ENCODE measurements at places on chromosomes 4 and X. TPM values are rescaled to one million over a fixed set of nuclear protein-coding genes. Genes with fewer than 3 reads are reported as not detected.

PRKG2 gene
- 2.5 TPM for polyA plus RNA-seq

VEGFC gene
- polyA plus RNA-seq: not detected

ARHGAP36 gene
- polyA plus RNA-seq: not detected

PPP4R3C gene
- not detected for polyA plus RNA-seq

BMP15 gene
- not detected for polyA plus RNA-seq

IL15 gene
- 11.3 TPM for polyA plus RNA-seq

NSUN7 gene
- 4.9 TPM for polyA plus RNA-seq

DNA sequence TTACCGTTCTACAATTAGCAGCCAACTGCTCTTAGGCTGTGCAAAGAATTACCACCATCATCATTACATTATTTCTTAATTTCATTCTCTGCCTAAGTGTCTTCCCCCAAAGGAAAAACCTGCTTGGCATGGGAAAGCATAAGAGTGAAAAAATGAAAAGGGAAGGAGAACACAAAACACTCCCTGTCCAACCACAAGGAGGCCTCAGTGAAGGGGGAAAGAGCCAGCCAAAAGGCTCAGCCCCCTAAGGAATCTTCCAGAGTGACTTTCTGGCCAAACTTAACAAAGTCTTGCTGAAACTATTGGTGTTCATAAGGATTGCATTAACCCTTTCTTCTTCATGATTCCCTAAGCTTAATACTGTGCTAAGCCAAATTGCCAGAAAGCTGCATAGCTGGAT lies 287.4 kb downstream of the SMARCA1 start:
- DNase-seq: no peak

DNA sequence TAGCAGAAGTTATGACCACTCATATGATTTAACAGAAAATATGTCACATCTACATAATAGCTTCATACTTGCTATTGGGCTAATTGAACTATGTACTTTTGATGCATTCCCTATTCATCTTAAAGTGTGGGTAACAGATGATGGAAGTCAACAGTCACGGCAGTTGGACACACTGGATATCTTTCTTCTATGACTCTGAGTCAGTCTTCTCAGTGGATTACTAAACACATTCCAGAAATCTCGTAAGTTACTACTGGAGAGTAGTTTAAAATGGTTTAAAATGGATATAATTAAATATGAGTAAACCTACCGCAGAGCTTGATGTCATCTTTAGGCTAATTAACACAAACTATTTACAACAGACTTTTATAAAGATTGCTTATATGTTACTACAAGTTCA lies 30.1 kb upstream of the CFAP299 start:
- no peak for DNase-seq

GRCh38 chrX:63664741-63665140 lies 120.3 kb downstream of the ARHGEF9 start:
- DNase-seq: no peak

DNA sequence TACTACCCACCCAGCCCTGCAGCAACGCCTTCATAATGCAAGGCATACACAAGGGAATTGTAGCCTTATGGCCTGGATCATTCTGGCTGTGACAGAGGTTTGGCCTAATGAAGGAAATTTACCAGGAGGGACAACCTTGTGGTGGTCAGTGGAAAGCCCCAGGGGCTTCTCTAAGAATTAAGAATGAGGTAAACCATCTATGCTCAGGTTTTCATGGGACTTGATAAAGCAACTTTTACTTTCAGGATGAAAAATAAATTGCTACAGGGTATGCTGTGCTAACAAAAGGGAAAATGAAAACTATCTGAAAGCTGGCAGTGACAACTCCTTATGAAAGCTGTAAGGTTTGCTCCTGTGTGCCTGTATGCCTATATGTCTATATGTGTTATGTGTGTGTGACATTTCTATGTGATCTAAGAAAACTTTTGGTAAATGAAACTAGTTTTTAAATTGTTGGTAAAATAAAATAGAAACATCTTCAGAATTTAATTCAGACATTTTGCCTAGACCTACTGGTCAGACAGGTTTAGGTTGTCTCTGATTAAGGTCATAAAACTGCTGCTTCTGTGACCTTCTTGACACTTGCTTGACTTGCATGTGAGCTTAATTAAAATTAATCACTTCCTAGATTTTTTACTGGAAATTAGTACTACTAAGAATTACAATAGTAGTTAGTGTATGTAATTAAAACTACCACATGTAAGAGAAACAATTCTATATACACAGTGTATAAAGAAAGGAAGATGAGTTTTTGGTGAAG lies 19.9 kb upstream of the TXK start:
- no peak for DNase-seq

DNA sequence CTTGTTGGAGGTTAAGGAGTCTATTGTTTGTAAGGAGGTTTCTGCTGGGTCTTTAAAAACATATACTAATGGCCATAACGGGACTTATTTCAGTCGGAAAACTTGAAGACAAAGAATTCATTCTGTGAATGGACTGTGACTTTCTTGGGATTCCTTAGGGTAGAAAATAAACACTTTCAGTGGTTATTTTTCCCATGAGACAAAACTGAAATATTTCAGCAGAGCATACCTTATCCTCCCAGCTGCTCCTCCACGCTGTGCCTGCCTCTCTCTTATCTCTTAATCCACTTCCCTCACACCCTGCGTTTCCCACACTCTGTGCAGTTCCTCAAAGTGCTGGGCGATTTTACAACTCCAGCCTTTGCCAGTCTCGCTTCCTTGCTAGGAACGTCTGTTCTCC lies 47.1 kb upstream of the SORBS2 start:
- DNase-seq: no peak

GRCh38 chr4:85831647-85832046 lies 356.7 kb downstream of the ARHGAP24 start:
- DNase-seq: no peak

DNA sequence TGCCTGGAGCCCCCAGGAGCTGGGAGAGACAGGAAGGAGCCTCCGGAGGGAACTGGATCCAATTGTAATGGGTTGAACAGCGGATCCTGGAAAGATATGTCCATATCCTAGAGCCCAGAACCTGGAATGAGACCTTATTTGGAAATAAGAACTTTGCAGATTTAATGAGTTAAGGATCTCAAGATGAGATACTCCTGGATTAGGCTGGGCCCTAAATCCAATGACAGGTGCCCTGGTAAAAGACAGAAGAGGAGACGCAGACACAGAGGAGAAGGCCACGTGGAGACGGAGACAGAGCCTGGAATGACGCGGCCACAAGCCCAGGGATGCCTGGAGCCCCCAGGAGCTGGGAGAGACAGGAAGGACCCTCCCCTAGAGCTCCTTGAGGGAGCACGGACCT lies 34.1 kb downstream of the P2RY8 start:
- no peak for DNase-seq

DNA sequence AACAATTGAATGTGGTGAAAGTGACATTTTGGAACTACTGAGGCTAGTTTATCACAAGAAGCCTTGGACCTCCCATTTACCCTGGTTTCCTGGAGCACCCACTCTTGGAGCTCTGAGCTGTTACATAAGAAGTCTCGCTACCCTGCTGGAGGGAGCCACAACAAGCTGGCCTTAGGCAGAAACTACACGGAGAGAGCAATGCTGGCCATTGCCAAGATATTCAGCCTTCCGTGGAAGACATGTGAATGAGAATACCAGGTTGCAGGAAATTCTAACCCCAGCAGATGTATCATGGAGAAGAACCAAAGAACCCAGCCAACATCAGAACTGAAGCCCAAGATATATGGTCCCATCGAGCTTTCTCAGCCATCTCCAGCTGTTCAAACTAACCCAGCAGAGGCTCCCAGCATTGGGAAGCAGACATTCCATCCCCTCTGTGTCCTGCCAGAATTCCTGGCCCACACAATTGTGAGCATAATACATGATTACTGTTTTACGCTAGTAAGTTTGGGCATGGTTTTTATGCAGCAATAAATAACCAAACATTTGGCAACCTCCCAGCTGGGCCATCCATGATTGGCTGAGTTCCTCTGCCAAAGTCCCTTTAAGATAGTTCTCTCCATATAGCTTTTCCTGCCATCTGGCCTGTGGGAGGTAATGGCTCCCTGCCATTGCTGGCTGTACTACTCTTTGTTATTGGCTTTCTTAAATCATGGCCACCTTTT lies 17.9 kb upstream of the PDE5A start:
- DNase-seq: no peak

GRCh38 chr4:44563496-44563895 lies 87.9 kb downstream of the YIPF7 start:
- DNase-seq: no peak

GRCh38 chr4:22874334-22874912 lies 181.7 kb downstream of the GBA3 start:
- DNase-seq: no peak

- peak; percentile 93 for DNase-seq
Observed at GRCh38 chr4:3483471-3483921, 20.4 kb downstream of the DOK7 start.

DNA sequence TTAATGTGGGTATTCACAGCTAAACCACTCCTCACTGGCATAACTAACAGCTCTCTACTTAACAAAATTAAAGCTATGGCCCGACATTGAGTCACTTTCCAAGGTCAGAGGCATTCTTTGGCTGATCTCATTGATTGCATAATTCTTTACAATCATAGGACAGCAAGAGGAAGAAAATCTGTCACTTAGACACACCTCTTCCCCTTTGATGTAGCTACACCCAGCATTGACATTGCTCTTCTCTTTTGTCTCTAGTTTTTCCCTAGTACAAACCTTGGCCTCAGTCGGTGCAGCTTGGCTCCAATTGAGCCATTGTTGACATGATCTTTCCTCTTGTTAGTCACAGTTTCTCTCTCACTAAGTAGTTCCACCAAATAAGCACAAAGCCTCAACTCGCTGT lies 313.3 kb upstream of the ACTRT1 start:
- DNase-seq: no peak

- no peak for DNase-seq
Observed at GRCh38 chr4:164765833-164766232, 11.9 kb downstream of the SMIM31 start.

- DNase-seq: no peak
Observed at GRCh38 chr4:108287834-108288413, 119.2 kb upstream of the LEF1 start.

DNA sequence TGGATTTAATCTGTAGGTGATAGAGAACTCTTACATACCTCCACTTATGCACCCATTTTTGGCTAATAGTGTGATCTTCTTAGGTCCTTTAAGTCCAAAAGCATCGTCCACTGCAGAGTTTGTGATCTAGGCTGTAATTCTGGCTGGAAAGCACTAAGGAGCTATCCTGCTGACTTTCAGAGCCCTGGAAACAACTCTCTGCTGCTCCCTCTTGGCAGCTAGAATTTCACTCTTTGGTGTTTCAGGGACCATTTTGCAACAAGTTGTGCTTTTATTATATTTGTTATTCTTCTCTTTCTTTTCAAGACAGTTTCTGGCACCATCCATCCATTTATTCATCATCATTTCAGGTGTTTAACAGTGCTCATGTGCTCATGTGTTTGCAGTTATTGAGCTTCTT lies 130.0 kb downstream of the RBM46 start:
- no peak for DNase-seq

DNA sequence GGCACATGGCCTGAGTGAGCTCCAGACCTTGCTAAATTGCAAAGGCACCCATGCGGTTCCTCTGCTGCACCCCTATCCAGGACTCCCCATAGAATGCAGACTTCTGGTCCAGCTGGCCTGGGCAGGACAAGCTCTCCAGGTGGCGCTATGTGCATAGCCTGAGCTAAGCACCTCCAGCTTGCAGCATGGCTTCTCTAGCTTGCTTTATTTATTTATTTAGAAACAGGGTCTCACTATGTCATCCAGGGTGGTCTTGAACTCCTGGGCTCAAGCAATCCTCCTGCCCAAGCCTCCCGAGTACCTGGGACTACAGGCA lies 5.5 kb upstream of the WFS1 start:
- DNase-seq: peak; percentile 75

GRCh38 chr4:110680265-110680664 lies 57.4 kb upstream of the PITX2 start:
- DNase-seq: no peak
